ENCODE measurements at places on chromosomes 7 and 10.

- no peak for DNase-seq
Observed at GRCh38 chr10:113780681-113781250, 29.3 kb downstream of the PLEKHS1 start.

- peak; percentile 78 for DNase-seq
Observed at GRCh38 chr7:28858206-28858605, 99.9 kb downstream of the TRIL start.

DNA sequence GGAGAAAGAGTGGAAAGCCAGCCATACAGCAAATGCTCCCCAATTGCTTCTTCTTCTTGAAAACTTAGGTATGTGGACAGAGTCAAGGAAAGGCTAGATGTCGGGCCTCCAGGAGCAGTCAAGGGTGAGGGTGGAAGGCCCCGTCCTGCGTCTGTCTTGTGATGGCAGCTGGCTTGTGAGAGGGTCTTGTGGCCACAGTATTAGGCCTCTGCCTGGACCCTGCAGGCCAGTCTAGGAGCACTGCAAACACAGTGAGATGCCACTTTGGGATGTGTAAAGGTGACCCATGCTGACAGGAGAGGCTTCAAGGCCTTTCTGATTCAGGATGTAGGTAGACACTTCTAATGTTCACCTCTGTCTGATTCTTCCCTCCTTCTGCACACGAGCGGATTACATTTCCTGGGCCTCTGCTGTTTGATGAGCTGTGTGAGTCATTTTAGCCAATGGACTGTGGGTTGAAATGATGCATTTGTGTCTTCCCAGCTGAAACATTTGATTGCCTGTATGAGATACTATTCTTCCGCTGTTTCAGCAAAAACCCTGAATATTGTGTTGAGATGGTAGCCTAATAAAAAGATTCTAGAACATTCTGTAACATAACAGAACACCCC lies 135.4 kb downstream of the EMX2 start:
- no peak for DNase-seq

- DNase-seq = no peak
Observed at GRCh38 chr10:113111260-113111659, 161.2 kb downstream of the TCF7L2 start.

- no peak for DNase-seq
Observed at GRCh38 chr7:127997226-127997922, 33.9 kb downstream of the LRRC4 start.

GRCh38 chr10:74011770-74012169 lies 13.9 kb downstream of the VCL start:
- peak; percentile 92 for DNase-seq

GRCh38 chr7:129225206-129225930 lies 538 bp downstream of the AHCYL2 start:
- peak; percentile 42 for DNase-seq

Data from cardiac fibroblast (primary cell).